ENCODE measurements at places on chromosomes 6 and 20.

DNA sequence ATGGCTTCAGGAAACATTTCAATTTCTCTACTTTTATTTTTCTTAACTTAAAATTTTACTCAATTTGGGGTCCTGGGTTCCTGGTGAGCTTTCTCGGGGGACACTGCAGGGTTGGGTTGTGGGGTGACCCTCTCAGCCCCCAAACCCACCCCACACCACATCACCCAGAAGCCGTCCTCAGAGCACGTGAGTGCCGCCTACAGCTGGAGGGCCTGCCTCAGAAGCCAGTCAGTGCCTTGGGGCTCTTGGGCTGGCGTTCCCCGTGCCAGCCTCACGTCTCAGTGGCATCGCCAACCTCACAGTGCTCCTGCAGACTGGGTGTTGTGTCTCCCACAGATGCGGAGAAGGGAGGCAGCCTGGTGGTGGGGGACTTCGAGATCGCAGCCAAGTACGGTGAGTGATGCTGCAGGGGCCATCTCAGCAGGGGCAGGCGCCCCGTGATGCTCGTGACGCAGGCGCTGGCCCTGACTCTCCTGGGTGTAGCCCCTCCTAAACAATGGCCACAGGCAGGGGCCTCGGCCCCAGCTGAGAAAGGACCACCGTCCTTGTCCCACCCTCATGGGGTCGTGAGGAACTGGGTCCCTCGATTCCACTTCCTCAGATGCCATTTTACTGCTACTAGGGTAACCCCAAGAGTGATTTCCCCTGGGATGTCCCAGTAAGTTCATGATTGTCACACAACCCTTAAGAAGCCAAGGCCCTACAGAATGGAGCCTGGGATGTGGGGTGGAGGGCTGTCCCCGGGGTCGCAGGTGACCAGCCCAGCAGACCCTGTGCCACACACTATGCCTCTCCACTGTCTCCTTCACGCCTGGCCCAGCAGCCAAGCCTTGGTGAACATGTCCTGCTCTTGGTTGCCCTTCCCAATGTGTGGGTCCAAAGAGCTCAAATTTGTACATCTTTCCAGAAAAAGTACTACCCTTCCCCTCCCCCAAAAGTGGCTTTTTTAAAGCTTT lies 23.8 kb upstream of the PYGB start:
- DNase-seq: no peak

DNA sequence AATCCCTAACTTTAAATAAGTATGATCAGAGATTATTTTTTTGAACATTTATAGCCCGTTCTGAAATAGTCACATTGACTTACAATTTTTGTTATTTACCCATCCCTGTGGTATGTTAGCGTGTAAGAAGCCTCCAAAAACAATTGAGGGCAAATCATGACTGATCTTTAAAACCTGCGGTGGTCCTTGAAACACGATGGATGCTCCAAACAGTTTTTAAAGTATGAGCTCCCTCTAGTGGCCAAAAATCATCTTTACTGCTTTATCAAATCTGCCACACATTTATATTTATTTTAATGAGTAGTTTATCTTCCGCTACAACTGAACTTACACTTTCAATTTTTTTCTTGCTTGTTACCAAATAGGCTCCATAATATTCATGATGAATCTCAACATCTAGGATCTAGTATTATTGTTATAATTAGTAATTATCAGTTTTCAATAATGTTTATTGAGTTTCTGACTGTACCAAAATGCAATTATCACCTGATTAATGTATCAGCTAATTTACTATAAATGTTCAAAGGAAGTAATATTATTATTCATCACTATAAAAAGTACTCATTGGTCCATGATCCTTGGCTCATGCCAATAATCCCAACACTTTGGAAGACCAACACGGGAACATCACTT lies 52.2 kb downstream of the MARCKS start:
- no peak for DNase-seq

GRCh38 chr6:16651871-16652270 lies 109.4 kb downstream of the ATXN1 start:
- DNase-seq: no peak

GRCh38 chr6:133587546-133588160 lies 301.3 kb upstream of the TCF21 start:
- no peak for DNase-seq

- no peak for DNase-seq
Observed at GRCh38 chr20:60136645-60137401, 178.6 kb downstream of the CDH26 start.

DNA sequence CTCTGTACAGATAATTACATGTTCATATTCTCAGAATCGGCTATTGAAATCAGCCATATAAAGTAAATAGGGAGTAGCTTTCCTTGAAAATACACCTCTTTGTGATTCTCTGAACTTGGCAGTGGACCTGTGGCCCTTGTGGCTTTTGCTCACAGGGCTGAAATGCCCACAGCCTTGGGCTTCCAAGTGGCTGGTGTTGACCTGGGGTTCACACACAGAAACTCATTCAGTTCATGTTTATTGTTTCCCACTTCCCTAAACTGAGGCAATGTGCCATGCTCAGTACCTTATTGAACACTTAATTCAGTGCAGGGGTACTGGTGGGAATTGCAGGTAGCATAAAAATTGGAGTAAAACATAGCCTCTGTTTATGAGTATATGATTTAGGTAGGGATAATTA lies 19.1 kb upstream of the TULP4 start:
- no peak for DNase-seq

DNA sequence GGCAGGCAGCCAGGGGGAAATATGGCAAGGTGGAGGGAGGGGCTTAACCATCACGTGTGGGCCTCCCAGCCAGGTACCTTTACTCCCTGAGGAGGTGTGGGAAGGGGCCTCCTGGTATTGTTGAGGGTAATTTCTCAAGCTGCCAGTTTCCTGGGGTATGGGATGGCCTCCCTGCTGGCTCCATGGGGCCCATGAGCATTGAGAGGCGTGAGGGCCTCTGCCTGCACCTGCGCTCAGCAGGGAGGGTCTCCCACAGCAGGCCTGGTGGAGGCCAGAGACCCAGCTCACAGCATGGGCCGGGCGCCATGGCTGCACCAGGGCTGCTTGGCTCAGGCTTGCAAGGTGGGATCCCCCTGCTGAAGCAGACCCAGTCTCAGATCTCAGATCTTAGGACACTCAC lies 113.0 kb downstream of the GRM4 start:
- DNase-seq: no peak

DNA sequence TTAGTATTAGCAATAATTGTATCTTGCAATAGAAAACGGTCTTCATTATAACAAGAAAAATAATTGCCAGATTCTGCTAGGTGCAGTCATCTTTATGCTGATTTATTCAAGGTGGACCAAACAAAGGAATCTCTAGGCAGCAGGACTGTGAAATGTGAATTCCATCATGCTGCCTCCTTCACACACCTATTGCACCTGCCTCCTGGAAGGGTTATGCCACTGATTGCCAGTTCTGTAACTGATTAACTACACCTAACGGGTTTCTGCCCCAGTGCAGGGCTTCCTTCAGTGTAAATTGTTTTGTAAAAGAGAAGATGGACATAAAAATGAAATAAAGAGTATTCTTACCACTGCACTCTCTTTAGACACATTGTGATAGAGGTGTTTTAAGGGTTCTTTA lies 96.1 kb downstream of the FOXO3 start:
- no peak for DNase-seq

DNA sequence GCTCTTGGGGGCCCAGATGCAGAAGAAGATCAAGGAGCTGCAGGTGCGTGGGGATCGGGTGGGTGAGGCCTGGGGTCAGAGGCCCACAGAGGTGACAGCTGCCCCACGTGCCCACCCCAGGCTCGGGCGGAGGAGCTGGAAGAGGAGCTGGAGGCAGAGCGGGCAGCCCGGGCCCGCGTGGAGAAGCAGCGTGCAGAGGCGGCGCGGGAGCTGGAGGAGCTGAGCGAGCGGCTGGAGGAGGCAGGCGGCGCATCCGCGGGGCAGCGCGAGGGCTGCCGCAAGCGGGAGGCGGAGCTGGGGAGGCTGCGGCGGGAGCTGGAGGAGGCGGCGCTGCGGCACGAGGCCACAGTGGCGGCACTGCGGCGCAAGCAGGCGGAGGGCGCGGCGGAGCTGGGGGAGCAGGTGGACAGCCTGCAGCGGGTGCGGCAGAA lies 41.5 kb downstream of the MYH7B start:
- no peak for DNase-seq

GRCh38 chr6:73739096-73739495 lies 43.1 kb downstream of the CD109 start:
- no peak for DNase-seq

DNA sequence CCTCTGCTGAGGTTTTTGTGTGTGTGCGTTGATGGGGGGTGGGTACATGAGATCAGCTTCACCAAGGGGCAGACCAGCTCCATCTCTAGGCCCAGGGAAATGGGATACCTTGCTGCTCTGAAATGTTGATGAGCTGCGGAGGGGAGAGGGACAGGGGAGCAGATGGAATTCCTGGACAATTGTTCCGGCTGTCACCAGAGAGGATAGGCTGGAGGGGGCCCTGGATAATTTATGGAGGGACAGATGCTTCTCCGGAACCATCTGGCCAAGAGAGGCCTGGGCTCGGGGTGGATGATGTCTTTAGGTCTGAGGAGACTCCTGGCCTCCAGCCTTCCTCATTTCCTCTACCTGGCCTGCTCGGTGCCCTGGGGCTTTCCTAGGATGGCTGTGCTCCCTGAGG lies 1.9 kb upstream of the TJAP1 start:
- no peak for DNase-seq

GRCh38 chr6:117143647-117144046 lies 121.7 kb upstream of the VGLL2 start:
- DNase-seq: no peak

DNA sequence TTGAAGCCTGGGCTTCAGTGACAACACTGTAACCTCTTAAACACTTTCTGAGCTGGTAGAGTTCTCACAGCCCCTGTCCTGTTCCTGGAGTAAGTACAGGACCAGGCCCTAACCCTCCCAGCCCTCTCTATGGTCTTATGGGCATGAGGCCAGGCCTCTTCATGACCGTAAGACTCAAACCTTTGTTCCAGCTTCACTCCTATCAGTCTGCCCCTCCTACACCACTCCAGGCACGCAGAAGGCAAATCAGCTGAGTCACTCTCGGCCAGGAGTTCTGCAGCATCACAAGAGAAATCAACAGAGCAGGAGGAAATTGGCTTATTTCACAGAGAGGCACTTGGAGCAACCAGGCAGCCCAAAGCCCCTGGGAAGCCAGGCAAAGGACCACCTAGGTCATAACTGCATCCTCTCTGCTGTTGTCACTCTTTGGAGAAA lies 25.3 kb upstream of the CHD6 start:
- no peak for DNase-seq

DNA sequence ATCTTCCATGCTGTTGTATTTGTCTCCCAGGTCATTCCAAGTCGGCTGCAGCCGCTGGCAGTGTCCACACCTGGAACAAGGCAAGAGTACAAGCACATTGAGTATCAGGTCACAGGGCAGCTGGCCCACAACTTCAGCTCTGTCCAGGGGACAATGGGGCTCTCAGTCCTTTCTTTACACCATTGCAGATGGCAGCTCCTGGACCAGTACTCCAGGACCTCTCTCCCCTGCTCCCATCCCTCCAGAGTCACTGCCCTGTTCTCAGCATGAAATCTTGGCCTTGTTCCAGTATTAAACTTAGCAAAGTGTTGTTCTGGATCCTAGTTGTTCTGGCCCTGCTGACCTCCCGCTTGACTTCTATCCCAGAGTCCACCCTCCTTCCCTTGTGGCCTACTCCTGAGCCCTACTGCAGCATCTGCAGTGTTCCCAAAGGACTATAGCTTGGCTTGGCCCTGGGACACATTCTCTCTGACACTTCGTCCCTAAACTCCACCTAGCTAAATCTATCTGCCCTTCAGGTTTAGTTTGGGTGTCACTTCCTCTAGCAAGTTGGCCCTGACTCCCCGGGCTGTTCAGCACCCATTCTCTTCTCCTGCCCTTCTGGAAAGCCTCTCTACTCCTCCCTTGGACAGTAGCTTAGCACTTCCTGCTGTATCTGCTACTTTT lies 5.8 kb downstream of the TXNDC5 start:
- DNase-seq: no peak

DNA sequence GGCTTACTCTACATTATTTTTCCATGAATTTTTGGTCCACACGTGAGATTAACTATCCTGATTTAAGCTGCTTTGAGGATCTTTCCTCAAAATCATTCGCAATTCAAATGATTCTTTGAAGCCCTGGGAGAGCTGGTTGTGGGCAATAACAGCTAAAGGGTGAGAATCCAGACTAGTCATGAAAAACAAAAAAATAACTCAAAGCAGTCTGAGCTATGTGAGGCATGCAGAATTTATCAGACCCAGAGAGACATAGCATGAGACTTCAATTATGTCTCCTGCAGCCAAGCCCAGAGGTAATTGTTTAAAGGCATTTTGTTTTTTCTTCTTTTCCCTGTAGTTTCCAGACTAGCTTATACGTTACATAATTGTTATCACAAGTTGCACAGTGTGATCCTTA lies 517.3 kb upstream of the PTCHD4 start:
- no peak for DNase-seq

- no peak for DNase-seq
Observed at GRCh38 chr6:11969092-11969491, 43.0 kb upstream of the HIVEP1 start.

DNA sequence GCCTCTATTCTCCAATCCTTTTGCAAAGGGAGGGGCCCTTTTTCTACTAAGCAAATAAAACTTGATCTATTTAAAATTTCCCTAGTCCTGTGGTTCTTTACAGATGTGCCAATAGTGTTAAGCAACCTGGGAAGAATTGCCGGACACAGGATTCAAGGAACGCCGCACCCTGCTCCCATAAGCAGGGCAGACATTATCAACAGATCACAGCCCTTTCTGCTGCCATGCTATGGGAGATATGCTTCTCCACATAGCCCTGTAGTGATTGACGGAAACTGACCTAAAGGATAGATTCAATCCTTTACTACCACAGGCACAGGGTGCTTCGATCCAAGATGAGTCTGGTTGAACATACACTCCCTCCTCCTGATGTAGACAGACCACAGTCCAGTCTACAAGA lies 118.4 kb upstream of the TRAF3IP2 start:
- DNase-seq: no peak

GRCh38 chr6:1190366-1190765 lies 121.5 kb upstream of the FOXQ1 start:
- DNase-seq: no peak

All from activated naive CD8-positive, alpha-beta T cell treated with anti-CD3 and anti-CD28 coated beads, Interleukin-2, amount 50 U/mL, for 16 hours (primary cell).